Stimulated activated naive CD4-positive, alpha-beta T cell treated with Interleukin-2 at 50 U/mL for 16 hours (primary cell): ENCODE measurements at places on chromosomes 12 and 14.
A peak's percentile ranks its signal among the peaks of the same experiment; 100 is the strongest.

- no peak for DNase-seq
Observed at GRCh38 chr14:34538871-34539406, 562 bp downstream of the EAPP start.

GRCh38 chr14:49306152-49306751, 279.9 kb downstream of the RPS29 start:
- DNase-seq, result no peak

GRCh38 chr12:100254876-100255275, 12.0 kb downstream of the DEPDC4 start:
- no peak for DNase-seq

DNA sequence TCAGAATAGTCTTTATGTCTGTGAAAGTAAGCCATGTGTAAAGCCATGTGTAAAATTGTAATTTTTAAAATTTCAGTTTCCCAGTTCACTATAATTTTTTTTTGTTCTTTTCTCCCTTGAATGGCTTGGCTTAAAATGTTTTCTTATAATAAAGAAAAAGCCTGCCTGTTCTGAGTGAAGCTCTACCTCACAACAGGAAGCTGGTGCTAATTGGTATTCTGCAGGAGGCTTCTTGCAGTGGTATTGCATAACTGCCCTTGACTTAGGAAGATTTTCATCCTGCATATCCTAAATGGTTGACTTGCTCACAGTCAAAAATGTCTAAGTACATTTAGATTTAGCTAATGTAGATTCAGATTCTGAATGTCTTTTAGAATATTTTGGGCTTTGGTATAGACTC, 49.5 kb downstream of the ATP2A2 start:
- DNase-seq, result no peak

DNA sequence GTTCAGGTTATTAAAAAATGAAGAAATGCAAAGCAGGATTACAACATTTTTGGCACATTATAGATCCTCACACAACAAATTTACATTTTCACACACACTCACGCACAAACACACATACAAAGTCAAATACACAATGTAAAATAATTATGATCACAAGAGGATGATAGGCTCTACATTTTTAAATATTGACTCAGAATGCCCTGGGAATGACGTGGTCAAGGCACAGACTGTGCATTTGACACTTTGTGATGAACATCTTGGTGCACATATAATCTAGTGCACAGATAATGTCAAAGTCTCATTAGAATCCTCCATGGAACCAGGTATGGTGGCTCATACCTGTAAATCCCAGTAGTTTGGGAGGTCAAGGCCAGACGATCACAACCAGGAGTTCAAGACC, 49.4 kb downstream of the DPF3 start:
- no peak for DNase-seq

GRCh38 chr12:1618489-1618888, 10.5 kb upstream of the WNT5B start:
- no peak for DNase-seq

DNA sequence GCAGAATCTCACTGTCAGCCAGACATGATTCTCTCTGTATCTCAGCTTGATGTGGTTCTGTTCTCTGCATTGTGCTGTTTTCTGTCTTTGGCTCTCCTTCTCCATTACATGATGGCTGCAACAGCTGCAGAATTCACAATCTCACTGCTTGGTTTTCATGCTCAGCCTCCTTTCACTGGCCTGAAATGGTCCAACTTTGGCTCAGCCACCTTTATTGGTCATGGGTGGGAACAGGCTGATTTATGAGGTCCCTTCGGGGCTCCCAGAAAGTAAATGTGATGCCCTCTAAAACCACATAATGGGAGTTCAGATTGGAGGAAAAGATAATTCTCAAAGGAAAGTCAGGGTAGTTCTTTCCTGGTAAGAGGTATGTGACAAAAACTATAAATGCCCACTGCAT, 597.0 kb downstream of the ETNK1 start:
- DNase-seq, result no peak

GRCh38 chr12:105235732-105236476, at the start of gene APPL2:
APPL2 (minus strand) TSS chr12:105236174; CDS start chr12:105236012, 162 bp downstream.
- DNase-seq, result peak; percentile 76
